ENCODE measurements at places on chromosomes 12 and 14.

DNA sequence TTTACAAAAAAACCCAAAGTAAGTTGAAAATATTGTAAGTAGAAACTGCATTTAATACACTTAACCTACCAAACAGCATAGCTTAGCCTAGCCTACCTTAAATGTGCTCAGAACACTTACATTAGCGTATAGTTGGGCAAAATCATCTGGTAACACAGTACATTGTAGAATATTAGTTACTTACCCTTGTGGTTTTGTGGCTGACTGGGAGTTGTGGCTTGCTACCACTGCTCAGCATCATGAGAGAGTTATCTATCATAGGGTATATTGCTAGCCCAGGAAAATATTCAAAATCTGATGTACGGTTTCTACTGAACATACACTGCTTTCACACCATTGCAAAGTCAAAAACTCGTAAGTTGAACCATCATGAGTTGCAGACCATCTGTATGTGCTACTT, 141.7 kb upstream of the GARIN6 start:
- no peak for DNase-seq

DNA sequence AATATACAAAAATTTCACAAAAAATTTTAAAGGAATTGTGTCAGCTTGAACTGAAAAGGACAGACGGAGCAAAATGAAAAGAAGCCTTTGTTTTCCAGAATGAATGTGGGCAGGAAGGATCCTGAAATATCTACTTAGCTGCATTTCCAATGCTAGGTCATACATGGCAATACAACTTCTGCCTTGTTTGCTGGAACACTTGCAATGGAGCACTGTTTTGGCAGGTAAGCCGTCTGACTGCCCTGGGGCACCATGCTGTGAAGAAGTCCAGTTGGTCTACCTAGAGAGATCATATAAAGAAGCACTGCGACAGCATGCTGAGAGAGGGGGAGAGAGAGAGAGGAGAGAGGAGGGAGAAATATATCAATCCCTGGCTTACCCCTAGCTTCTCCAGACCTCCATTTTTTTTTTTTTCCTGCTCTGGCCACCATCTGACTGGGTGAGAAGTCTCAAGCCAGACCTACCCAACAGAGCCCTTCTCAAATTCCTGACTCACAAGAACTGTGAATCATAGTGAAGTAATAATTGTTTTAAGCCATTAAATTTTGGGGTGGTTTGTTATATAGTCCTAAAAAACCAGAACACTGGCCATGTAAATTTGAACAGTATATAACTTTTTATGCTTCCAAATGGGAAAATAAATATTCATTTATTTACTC, 97.1 kb upstream of the PRICKLE1 start:
- no peak for DNase-seq

GRCh38 chr14:64912261-64912660, 2.0 kb upstream of the CHURC1 start:
- DNase-seq = no peak

- no peak for DNase-seq
These were observed 32.5 kb downstream of the ATF7 start for GRCh38 chr12:53593707-53594106.

DNA sequence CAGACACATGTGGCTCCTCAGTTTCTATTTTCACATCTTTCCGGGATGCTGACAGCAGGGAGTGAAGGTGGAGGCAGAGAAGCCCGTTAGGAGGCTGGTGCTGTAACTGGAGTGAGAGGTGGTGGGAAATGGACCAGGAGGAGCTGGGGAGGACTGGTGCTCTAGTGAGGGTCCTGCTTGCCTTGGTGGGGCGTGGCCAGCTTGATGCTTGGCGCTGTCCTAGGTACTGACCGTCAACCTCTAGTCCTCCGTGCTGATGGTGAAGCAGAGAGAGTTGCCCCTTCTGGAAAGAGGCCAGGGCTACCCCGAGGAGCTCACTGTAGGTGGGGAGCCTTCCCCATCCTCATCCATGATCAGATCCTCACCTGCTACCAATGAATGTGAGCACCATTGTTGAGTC, 1.4 kb downstream of the TRMT61A start:
- no peak for DNase-seq

DNA sequence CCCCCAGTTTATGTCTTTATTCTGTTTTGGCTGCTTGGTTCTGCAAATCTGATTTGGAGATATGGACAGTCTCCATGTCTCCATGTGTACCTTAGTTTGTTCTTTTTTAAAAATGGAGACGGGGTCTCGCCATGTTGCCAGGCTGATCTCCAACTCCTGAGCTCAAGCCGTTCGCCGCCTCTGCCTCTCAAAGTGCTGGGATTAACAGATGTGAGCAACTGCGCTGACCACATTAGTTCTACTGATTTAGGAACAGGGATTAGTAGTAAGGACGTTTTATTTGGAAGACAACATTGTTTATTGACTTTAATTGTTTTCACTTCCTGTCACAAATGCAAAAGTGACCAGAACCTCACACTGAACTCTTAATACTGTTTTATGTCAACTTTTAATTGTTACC, 14.7 kb downstream of the AEBP2 start:
- DNase-seq = no peak

DNA sequence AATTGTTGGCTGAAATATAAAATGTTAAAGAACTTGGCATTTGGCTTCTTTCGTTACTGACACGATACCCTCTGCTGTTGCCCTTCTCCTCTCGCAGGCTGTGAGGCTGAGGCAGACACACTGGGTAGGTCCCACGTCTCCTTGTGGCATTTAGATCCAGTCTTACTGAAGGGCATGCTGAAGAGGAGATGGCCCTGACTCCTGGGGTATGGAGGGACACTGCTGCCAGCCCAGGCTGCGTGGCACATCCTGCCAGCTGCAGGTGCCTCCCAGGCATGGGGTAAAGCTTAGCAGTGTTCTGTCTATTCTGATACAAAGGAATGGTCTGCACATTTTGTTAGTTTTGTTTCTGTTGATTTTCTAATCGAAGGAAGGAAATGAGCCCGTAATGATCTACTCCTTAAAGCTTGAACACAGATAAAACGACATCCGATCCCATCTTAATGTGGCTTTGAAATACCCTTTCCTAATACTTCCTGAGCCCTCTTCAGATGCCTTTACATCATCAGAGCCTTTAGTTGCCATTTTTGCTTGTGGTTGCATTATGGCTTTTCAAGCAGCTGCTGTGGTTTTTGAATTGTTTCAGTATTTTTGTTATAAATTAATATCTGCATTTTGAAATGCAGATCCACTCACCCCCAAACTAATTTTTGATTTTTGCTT, 61.1 kb downstream of the WDR20 start:
- no peak for DNase-seq

DNA sequence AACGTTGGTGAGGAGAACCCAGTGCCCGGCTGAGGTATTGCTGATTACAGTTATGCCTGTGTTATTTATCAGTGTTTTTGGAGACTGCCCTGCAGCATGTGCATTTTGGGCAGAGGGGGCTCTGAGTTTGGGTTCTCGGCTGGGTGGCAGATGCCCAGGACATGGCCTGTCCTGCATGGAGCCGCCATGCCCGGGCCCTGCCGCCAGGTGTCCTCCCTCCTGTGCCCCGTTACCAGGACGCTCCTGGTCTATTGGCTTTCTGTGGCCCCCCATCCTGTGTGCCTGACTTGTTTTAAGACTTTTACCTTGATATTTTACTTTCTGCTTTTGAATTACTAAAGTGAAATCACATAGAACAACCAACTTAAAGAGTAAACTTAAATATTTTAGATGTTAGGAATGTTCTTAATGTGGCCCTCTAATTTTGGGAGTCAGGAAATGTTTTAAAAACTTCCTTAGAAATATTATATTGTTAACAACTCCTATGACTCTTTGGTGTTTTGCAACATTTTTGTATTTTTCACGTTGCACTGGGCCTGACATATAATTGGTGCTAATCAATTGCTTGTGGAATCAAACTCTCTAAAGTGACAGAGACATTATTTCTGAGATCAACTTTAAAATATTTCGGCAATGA, 51.8 kb downstream of the PRIMA1 start:
- no peak for DNase-seq

- DNase-seq = peak; percentile 73
These were observed 5.9 kb downstream of the DGLUCY start for GRCh38 chr14:91119556-91120311.

GRCh38 chr14:44211718-44212117, 295.4 kb downstream of the FSCB start:
- no peak for DNase-seq

DNA sequence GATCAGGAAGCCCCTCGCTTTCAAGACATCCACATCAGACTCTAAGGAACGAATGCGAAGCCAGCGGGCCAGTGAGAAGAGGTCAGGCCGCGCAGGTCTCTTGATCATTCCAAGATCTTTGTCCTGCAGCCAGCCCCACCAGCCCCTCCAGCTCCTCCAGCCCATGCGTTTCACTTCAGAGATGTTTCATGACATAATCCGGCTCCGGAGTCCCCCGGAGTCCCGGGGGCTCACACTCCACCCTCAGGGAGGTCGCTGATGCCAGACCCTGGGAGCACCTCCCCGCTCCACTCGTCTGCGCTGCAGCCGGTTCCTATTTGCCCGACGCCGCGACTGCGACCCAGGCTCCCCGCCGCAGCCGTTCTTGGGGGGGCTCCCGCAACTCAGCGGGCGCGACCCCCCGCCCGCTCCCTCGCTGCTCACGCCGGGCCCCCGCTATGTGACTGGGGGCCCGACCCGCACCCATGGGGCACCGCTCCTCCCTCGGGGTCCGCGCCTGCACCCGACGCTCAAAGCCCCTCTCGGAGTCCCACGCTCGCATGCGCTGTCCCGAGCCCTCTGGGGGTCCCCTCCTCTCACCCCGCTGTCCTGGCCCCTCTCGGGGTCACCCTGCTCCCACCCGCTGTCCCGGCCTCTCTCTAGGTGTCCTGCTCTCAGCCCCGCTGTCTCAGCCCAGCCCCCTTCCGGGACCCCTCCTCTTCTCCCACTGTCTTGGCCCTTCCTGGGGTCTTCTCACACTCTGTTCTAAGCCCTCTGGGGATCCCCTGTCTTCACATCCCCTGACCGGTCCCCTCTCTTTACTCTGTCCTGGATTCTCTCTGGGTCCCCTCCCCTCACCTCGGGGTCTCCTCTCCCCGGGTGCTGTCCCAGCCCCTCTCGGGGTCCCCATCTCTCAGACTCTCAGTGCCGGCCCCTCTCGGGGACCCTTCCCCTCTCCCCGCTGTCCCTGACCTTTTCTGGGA, 1.1 kb downstream of the TAOK3 start:
- DNase-seq = no peak

DNA sequence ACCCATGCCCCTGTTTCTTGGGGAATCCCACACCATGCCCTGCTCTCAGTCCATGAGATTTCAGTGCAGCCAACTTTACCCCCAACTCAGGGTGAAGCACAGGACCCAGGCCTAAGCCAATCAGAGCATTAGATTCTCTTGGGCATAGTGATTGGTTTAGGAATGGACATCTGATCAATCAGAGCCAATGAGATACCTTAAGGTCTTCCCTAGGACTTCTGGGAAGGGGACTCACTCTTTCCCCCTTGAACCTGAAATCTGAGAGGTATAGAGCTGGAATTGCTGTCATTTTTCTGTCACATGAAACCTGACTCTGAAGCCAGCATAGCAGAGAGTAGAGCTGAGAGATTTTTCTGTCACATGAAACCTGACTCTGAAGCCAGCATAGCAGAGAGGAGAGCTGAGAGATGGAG, 127.1 kb downstream of the ZFP36L1 start:
- no peak for DNase-seq

GRCh38 chr12:120639771-120640721, at the start of gene CABP1:
TSS of gene CABP1 (plus strand) at chr12:120640626. CDS start at chr12:120640686, 60 bp downstream.
- DNase-seq = peak; percentile 31

GRCh38 chr12:27462851-27463250, 16.3 kb downstream of the SMCO2 start:
- DNase-seq = no peak

GRCh38 chr14:89614009-89614691, 197.1 kb upstream of the FOXN3 start:
- no peak for DNase-seq
